RPMI7951 (cell line): ENCODE measurements at places on chromosomes 1 and 21. TPM values are rescaled to one million over a fixed set of nuclear protein-coding genes. Genes with fewer than 3 reads are reported as not detected.
A peak's percentile ranks its signal among the peaks of the same experiment; 100 is the strongest.

GRCh38 chr1:46413596-46413985, 19.5 kb downstream of the FAAH start:
- DNase-seq, result no peak

DNA sequence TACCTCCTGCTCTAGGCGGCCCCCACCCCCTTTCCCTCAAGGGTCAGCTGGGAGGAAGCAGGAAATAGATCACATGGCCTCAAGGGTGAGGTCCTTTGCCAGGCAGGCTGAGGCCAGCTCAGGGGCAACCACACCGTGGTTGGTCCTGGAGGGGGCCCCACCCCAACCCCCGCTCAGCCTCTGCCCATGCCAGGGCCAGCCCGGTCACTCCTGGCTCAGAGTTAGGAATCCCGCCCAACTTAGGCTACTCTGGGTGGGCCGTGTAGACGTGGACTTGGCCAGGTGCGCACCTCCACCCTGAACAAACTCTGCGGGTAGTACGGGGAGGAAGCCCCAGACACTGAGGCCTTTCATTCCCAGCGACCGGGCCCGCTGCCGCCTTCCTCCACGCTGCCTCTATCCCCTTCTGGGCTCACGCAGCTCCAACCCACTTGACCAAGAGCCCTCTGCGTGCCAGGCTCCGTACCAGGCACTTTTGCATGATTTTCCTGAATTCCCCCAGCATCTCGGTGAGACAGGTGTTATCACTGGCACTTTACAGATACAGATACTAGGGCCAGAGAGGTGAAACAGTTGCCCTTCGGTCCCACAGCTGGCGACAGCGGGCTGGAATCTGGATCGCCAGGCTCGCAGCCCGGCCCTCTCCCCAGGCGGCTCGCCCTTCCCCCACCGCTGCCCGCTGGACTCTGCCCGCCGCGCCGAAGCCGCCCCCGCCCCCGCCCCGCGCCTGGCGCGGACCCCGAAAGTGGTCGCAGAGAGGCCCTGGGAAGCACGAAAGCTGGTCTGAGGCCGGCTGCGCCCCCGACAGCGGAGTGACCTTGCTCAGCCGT, 769 bp downstream of the GALE start:
- peak; percentile 92 for DNase-seq

GRCh38 chr1:106817575-106817974, 238.9 kb upstream of the PRMT6 start:
- DNase-seq, result no peak

DNA sequence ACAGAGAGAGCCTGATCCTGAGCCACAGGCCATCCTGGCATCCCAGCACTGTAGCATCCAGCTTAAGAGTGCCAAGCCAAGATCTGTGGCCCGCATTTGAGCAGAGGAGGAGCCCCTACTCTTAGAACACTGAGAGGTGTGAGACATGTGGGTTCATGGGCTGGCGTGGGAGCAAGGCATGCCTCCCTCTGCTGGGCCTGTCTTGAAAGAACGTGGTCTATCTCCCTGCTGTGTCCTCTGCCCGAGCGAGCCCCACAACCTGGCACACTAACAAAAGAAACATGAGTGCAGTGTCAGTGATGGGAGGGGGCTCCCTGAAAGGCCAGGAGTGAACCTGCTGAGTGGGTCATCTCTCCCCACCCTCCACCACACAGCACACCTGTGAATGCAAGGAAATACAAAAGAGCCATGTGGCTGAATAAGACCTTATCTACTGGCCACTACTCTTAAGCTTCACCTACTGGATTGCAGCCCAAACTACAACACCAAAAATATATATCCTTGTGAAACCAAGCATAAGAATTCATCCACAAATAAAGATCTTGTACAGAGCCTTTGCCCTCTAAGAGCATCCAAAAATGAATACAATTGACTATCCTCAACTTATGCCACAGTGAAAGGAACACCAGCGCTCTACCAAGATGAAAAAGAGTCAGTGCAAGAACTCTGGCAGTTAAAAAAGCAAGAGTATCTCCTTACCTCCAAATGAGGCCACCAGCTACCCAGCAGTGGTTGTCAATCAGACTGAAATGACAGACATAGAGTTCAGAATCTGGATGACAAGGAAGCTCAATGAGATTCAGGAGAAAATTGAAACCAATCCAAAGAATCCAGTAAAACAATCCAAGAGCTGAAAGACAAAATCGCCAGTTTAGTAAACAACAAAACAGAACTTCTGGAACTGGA, 259.4 kb upstream of the DAB1 start:
- no peak for DNase-seq

DNA sequence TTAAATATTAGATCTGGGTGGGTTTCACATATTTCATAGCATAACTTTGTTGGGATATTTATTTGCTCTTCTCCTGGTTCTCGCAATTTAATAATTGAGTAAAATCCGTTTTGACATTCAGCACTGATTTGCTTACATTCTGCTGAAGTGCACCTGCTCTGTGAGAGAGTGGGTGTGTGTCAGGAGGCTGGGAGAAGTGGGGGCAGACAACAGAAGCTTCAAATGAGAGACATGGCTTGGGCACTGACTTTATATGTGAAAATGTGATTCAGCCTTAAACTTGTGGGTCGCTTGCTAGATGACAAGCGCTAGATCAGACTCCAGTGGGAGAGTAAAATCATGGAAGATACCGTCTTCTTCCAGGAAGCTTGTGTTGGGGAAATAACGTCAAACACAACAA, 32.4 kb upstream of the KCNA2 start:
- no peak for DNase-seq

- peak; percentile 60 for DNase-seq
Observed at GRCh38 chr1:158203693-158204457, 23.2 kb downstream of the CD1D start.

The SLC25A34 gene
- 0.12 and 0.29 TPM in 2 replicates for total RNA-seq

- peak; percentile 35 for DNase-seq
Observed at GRCh38 chr1:236685917-236686814, at the start of gene ACTN2. Gene ACTN2, plus strand, starts transcription at chr1:236686499. Its CDS starts 175 bp downstream, at chr1:236686674.

The GBP2 gene
- 28.6 and 37.1 TPM in 2 replicates for total RNA-seq

The CACHD1 gene
- 0.98 and 1.2 TPM in 2 replicates for total RNA-seq

DNA sequence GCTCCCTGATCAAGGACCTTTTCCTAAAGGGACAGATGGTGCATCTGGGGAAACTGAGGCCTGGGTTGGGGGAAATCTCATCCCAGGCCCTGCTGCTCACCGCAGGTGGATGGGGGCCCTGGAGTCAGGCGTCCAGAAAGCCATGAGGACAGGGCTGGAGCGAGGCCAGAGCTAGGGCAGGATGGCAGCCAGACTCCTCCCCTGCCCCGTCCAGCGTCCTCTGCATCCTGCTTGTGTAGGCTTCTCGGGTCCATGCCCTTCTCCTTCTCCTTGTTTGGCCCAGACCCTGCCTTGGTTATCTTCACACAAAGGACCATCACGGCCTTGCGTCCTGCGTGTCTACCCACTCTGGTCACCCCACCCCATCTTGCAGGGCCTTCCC, 43.0 kb downstream of the TRIM11 start:
- no peak for DNase-seq

GRCh38 chr1:3790500-3790923, 5.8 kb downstream of the LRRC47 start:
- DNase-seq, result no peak

DNA sequence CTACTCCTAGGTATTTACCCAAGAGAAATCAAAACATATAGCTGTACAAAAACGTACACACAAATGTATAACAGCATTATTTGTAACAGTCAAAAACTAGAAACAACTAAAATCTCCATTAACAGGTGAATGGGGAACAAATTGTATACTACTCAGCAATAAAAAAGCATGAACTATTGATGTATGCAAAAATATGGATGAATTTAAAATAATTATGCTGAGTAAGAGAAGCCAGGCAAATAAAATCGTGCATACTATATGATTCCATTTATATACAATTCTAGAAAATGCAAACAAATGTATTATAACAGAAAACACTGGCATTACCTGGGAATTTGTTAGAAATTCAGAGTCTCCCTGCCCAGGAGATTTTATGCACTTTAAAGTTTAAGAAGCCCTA, 150.1 kb downstream of the GDAP2 start:
- no peak for DNase-seq

- DNase-seq, result no peak
Observed at GRCh38 chr1:22327411-22327810, 124.2 kb upstream of the ZBTB40 start.

DNA sequence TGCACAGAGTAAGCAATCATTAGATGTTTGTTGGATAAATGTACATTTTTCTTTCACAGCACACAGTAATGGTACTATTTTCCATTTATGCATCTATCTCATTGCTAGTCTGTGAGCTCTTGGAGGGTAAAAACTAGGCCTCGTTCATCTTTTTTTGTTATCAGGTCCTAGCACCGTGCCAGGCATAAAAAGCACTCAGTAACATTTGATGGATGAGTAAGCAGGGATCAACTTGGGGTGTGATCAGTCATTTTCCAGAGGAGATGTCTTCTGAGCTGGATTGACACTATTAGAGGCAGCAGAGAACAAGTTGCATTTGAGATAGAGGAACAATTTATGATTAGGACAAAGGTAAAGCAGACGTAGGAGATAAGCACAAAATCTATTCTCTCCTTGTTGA, 4.3 kb upstream of the VTCN1 start:
- DNase-seq, result no peak

DNA sequence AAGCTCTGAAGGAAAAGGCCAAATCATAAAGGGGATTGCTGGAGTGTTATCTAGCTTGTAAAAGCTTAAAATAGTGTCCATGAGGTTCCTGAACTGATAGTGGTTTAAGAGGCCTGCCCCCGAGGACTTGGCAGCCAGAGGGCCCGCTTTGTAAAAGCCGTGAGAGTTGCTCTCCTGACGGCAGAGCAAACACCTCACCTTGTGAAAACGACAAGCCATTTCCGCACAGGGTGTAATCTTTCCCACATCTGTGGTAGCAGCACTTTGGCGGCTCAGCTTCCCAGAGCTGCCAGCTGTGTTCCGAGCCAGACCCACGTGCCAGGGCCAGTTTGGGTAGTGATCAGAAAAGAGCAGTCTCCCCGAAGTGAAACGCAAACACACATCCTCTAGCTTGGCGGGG, 37.0 kb downstream of the SERBP1 start:
- no peak for DNase-seq

GRCh38 chr1:81478219-81478618, 322.5 kb upstream of the ADGRL2 start:
- no peak for DNase-seq

DNA sequence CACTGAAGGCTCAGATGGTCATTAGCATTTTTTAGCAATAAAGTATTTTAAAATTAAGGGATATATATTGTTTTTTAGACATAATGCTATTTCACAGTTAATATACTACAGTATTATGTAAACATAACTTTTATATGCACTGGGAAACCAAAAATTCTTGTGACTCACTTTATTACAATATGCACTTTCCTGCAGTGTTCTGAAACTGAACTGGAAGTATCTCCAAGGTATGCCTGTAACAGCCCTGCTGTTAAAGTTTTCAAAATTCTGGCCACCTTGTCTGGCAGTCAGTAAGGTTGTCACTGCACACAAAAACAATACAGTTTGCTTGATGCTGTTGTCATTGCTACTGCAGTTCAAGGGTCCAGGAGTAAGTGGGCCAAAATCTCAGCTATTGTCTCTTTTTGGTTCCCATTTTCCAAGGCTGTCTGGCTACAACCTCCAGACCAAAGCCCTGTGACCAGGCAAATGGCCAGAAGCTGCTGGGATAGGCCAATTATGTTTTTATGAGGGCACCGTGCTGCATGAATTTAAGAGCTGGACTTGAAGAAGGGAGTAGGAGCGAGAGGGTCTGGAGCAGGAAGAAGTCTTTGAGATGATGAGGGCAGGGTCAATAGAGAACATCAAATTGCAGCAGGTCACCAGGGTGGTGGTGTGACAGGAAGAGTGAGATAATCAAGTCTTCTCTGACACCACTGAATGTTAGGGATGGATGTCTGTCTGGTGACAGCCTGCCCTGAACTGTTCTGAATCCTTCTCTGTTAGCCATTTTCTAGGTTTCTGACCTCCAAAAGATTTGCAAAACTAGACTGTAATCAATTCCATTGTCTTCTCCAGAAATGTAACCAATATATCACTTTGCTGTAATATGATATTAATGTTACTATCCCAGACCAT, 82.3 kb upstream of the CACHD1 start:
- no peak for DNase-seq

The NECTIN4 gene
- 0.20 TPM in 1 of 2 replicates, not detected in the other for total RNA-seq

DNA sequence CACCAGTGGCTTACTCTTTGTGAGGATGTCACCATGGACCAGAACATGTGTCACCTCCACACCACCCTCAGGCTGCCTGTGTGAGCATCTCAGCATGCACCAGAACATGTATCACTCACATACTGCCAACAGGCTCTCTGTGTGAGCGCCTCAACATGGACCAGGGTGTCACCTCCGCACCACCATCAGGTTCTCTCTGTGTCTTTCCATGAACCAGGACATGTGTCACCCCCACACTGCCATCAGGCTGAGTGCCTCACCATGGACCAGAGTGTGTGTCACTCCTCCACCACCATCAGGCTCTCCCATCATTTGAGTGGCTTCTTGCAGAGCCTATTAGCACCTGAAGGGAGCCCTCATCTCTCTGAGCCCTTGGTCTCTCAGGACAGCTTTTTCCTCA, 125.2 kb downstream of the ZNF648 start:
- no peak for DNase-seq

DNA sequence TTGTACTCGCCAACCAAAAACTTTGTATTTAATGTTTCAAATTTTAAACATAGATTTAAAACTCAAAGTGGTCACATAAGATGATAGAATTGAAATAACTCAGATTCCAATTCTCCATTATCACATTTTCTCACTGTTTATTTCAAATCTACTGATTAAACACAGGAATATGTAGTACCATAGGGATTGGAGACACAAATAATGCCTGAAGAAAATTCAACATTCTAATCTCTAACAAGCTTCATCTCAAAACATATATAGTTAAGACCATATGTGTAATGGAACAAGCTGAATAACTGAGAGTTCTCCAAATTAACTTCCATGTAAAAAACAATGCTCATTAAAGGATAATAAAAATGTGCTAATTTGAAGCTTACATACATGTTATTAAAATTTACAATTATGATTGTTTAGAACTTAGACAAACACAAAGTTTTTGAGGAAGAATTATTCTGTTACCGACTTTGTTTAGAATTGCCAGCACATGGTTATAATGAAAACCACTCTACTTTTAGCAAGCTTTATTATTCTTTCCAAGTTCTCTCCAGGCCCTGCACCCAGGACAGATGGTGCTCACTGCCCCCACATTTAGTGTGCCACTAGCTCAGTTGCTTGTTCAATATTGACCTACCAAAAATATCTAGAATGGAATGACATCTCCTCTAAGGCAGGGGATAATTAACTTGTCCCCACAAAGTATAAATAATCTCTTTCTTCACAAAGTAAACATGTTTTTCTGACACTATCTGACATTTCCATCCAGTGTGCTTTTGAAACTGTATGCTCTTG, 467.2 kb downstream of the TTLL7 start:
- no peak for DNase-seq

GRCh38 chr1:186829686-186830587, 1.2 kb downstream of the PLA2G4A start:
- no peak for DNase-seq

DNA sequence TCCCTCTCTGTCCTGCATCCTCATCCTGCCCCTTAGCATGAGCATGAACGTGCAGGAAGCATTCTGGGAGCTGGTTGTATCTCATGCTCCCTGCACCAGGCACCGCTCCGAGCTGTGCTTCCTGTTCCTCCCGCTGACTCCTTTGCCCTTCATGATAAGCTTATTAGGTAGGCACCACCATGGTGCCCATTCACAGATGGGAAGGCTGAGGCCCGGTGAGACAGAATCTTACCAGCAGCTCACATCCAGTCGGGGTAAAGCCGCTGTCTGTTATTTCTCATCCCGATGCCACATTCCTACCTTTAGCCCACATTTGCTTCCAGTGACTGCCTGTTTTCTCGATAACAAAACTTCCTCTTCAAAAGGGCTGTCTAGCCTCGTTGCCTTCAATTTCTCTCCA, 7.3 kb downstream of the MIIP start:
- DNase-seq, result no peak

GRCh38 chr1:173341971-173342370, 134.8 kb upstream of the TNFSF4 start:
- no peak for DNase-seq
